ENCODE measurements at places on chromosomes 1 and 21. TPM values are rescaled to one million over a fixed set of nuclear protein-coding genes. Genes with fewer than 3 reads are reported as not detected.
A peak's percentile ranks its signal among the peaks of the same experiment; 100 is the strongest.

Gene TRABD2B
- total RNA-seq = not detected

Gene TRIM67
- not detected for total RNA-seq

Gene DIO1
- not detected for total RNA-seq

Gene CELA3A
- total RNA-seq = not detected

Gene RNF186
- not detected for total RNA-seq

Gene WDR64
- total RNA-seq = not detected

Gene SYT2
- total RNA-seq = not detected

Gene A3GALT2
- not detected for total RNA-seq

Gene NHLH1
- total RNA-seq = 0.45 TPM

Gene KCNQ4
- 0.38 TPM for total RNA-seq

Gene LEFTY2
- total RNA-seq = not detected

Gene IGSF5
- total RNA-seq = not detected

Gene WDR4
- total RNA-seq = 53.5 TPM

Gene PLEKHA6
- total RNA-seq = 3.7 TPM

Gene CD1B
- total RNA-seq = not detected

Gene LIN28A
- total RNA-seq = not detected

GRCh38 chr1:152907686-152908601, at the start of gene IVL:
Gene IVL, plus strand, starts transcription at chr1:152908546. Its CDS starts 1,252 bp downstream, at chr1:152909798.
- no peak for DNase-seq
- H3K4me3 ChIP-seq = no peak within 1 kb of the TSS
- peaks cover 33% of the 10 kb centered on the region for H3K27me3 ChIP-seq
- no peaks in the 10 kb centered on the region for H3K36me3 ChIP-seq

DNA sequence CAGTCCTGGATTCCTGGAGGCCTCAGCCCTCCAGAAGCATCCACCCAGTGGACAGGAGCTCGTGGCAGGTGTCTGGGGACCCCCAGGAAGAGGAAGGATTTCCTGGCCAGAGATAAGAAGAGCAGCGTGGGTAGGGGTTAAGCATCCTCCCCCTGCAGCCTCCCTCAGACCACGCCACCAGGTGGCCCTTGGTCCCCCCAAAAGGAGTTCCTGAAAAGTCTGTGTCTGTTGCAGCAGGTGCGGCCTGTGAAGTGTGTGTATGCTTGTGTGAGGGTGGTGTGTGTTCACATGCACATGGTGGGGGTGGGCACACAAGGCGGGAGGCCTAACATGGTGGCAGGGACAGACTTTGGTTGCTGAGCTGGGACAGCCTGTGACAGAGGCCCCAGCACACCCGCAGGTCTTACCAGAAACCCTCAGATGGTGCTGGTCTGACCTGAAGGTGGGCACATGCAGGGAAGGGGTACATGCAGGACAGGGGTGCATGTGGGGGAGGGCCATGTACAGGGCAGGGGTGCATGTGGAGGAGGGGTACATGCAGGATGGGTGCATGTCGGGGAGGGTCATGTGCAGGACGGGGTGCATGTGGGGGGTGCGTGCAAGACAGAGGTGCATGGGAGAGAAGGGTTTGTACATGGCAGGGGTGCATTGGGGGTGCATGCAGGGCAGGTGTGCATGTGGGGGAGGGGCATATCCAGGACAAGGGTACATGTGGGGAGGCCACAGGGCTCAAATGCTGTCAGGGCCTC, 18.2 kb upstream of the RUNX3 start:
- H3K27ac ChIP-seq = peak overlapping the region; percentile 78

GRCh38 chr1:51566260-51566659, 47.2 kb upstream of the EPS15 start:
- H3K36me3 ChIP-seq = no peaks in the 10 kb centered on the region
- H3K27me3 ChIP-seq = no peaks in the 10 kb centered on the region
- H3K27ac ChIP-seq = no peak overlapping the region

- no peaks in the 10 kb centered on the region for H3K36me3 ChIP-seq
- DNase-seq = no peak
- no peaks in the 10 kb centered on the region for H3K4me1 ChIP-seq
- H3K27me3 ChIP-seq = peaks cover 5% of the 10 kb centered on the region
- no peak overlapping the region for H3K27ac ChIP-seq
- no peak overlapping the region for H3K4me3 ChIP-seq
Observed at GRCh38 chr1:33725037-33725436, 138.8 kb upstream of the HMGB4 start.

DNA sequence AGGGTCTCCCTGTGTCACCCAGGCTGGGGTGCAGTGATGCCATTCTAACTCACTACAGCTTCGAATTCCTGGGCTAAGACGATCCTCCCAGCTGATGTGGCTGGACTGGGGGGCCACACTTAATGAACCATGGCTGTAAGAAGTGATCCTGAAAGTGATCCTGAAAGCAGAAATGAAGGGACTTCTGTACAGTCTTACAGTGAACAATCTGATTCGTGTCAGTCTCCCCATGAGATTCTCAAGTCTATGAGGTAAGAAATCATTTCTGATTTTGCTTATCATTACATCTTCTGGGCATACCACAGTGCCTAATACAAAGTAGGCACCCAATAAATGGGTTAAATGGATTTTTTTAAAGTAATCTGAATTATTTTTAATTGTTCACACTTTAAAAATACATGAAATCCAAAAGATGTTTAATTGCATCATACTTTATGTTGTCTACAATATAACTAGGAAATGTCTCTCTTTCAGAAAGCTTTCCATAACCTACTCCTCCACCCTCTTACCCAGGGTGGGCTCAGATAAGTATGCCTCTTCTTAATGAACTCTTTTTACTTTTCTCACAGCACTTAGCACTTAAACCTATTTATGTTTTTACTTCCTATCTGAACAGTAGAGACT, 21.5 kb downstream of the TUT4 start:
- H3K36me3 ChIP-seq = peaks cover 23% of the 10 kb centered on the region
- H3K4me1 ChIP-seq = peaks cover 49% of the 10 kb centered on the region
- DNase-seq = no peak
- no peak overlapping the region for H3K27ac ChIP-seq
- H3K27me3 ChIP-seq = no peaks in the 10 kb centered on the region

DNA sequence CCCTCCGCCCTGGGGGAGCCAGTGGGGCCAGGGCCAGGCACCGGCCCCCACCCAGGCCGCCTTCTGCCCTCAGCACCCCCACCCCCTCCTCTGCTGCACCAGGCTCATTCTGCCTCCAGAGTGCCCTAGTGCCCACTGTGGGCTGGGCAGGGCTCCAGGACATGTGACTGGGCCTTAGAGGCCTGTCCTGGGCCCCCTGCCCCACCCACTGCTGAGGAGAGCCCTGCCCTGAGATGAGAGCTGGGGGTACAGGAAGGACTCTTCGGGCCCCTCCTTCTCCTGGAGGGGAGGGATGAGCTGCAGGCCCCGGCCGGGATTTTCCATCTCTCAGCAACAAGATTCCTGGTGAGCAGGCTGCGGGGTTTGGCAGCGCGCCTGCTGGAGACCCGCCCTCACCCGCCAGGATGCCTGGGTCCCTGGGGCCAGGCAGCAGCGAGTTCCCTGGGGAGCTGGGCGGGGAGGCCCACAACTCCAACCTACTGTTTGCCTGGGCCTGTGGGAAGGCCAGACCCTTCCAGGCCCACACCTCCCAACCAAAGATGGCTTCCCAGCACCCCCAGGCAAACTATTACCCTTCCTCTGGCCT, 14.0 kb downstream of the AHDC1 start:
- no peak overlapping the region for H3K4me3 ChIP-seq
- H3K4me1 ChIP-seq = no peaks in the 10 kb centered on the region
- H3K27ac ChIP-seq = no peak overlapping the region
- DNase-seq = no peak
- H3K36me3 ChIP-seq = no peaks in the 10 kb centered on the region
- H3K27me3 ChIP-seq = no peaks in the 10 kb centered on the region

- no peak overlapping the region for H3K4me3 ChIP-seq
- H3K4me1 ChIP-seq = peaks cover 50% of the 10 kb centered on the region
- H3K36me3 ChIP-seq = peaks cover 30% of the 10 kb centered on the region
- H3K27me3 ChIP-seq = no peaks in the 10 kb centered on the region
- DNase-seq = no peak
- peak overlapping the region; percentile 98 for H3K27ac ChIP-seq
Observed at GRCh38 chr1:15946571-15947381, 29.1 kb downstream of the ZBTB17 start.

GRCh38 chr21:34796518-34797200, 127.9 kb downstream of the CLIC6 start:
- H3K4me1 ChIP-seq = peaks cover 1% of the 10 kb centered on the region
- H3K27ac ChIP-seq = no peak overlapping the region
- H3K36me3 ChIP-seq = peaks cover 27% of the 10 kb centered on the region
- no peak for DNase-seq
- H3K27me3 ChIP-seq = no peaks in the 10 kb centered on the region

- H3K27ac ChIP-seq = peak overlapping the region; percentile 63
- DNase-seq = peak; percentile 90
- H3K4me3 ChIP-seq = no peak overlapping the region
- peaks cover 66% of the 10 kb centered on the region for H3K36me3 ChIP-seq
Observed at GRCh38 chr1:21270086-21270689, 20.1 kb downstream of the ECE1 start.

GRCh38 chr1:180969434-180969833, 53.2 kb downstream of the STX6 start:
- H3K4me3 ChIP-seq = no peak overlapping the region
- DNase-seq = no peak
- peaks cover 12% of the 10 kb centered on the region for H3K4me1 ChIP-seq
- H3K27me3 ChIP-seq = no peaks in the 10 kb centered on the region

GRCh38 chr1:50705041-50705440, 255.0 kb downstream of the FAF1 start:
- H3K4me3 ChIP-seq = no peak overlapping the region
- H3K27ac ChIP-seq = no peak overlapping the region
- H3K4me1 ChIP-seq = peaks cover 9% of the 10 kb centered on the region
- no peaks in the 10 kb centered on the region for H3K36me3 ChIP-seq
- H3K27me3 ChIP-seq = no peaks in the 10 kb centered on the region

DNA sequence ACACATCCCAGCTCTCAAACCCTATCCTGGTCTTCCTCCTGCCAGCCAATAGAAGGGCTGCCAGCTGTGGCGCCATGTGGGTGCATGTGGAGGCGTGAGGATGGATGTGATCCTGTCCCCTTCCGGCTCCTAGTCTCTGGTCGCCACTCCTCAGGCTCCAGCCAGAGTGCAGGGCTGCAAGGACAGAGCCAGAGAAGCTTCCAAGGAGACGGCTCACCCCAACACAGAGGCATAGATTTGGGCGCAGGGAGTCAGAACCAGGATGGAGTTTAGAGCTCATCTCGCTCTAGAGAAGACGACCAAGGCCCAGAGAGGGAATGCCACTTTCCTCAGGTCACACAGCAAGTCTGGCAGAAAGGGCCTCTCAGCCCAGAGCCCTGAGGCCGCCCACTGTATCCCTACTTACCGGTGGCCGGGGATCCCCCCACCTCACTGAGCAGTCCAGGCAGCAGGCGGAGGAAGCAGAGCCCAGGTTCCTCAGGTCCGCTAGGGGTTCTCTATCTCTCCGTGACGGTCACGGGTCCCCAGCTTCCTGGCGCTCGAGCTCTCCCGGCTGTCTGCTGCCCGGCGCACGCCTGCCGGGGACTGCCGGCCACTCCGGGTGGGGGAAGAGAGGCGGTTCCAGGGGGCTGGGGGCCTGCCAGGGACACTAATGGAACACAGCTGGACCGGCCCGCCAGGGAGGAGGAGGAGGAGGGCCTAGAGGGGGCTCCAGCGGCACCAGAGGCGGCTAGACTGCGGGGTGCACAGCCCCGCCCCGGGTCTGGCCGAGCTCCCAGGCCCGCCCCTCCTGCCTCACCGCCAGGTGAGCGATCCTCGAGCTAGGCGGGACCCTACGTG, at the start of gene COL16A1:
TSS of gene COL16A1 (minus strand) at position 587 of the 840 bp plus-strand sequence. CDS start 1,824 bp downstream, outside the sequence.
- no peak within 1 kb of the TSS for H3K4me3 ChIP-seq
- H3K27me3 ChIP-seq = peaks cover 27% of the 10 kb centered on the region
- peaks cover 46% of the 10 kb centered on the region for H3K4me1 ChIP-seq
- H3K27ac ChIP-seq = no peak within 1 kb of the TSS

DNA sequence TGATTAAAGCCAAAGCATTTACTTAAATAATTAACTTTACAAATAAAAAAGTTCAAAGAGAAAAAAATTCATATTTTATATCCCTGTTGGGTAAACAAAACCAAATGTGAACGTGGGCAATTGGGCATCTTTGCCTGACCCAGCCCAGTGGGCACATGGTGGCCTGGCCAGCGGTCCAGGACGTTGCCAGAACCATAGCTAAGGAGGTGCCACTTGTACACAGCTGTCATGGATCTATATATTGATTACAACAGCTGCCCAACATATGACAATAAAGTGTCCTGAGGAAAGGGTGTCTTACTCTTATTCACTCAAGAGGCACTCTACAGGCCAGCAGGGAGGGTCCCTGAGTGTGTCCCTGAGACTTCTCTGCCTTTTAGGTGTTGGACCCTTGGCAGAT, 78.5 kb downstream of the BCAR3 start:
- peaks cover 7% of the 10 kb centered on the region for H3K4me1 ChIP-seq
- H3K4me3 ChIP-seq = no peak overlapping the region
- no peak overlapping the region for H3K27ac ChIP-seq
- H3K27me3 ChIP-seq = peaks cover 5% of the 10 kb centered on the region
- no peak for DNase-seq
- no peaks in the 10 kb centered on the region for H3K36me3 ChIP-seq

- peak overlapping the region; percentile 84 for H3K27ac ChIP-seq
- H3K27me3 ChIP-seq = no peaks in the 10 kb centered on the region
- no peaks in the 10 kb centered on the region for H3K36me3 ChIP-seq
- peak overlapping the region; percentile 83 for H3K4me3 ChIP-seq
- peaks cover 50% of the 10 kb centered on the region for H3K4me1 ChIP-seq
- DNase-seq = peak; percentile 76
Observed at GRCh38 chr1:65066766-65067490, 81.1 kb upstream of the AK4 start.

- DNase-seq = no peak
- no peaks in the 10 kb centered on the region for H3K36me3 ChIP-seq
- no peaks in the 10 kb centered on the region for H3K27me3 ChIP-seq
- H3K27ac ChIP-seq = no peak overlapping the region
Observed at GRCh38 chr21:28215214-28215954, 777.3 kb downstream of the LTN1 start.

- DNase-seq = no peak
- H3K4me3 ChIP-seq = no peak overlapping the region
- peaks cover 37% of the 10 kb centered on the region for H3K4me1 ChIP-seq
- peaks cover 38% of the 10 kb centered on the region for H3K36me3 ChIP-seq
- H3K27ac ChIP-seq = no peak overlapping the region
Observed at GRCh38 chr1:12338823-12339222, 109.0 kb downstream of the VPS13D start.

GRCh38 chr1:66833112-66833511, 32.0 kb upstream of the INSL5 start:
- DNase-seq = no peak
- no peaks in the 10 kb centered on the region for H3K36me3 ChIP-seq
- H3K4me1 ChIP-seq = peaks cover under 1% of the 10 kb centered on the region
- H3K4me3 ChIP-seq = no peak overlapping the region
- no peaks in the 10 kb centered on the region for H3K27me3 ChIP-seq

DNA sequence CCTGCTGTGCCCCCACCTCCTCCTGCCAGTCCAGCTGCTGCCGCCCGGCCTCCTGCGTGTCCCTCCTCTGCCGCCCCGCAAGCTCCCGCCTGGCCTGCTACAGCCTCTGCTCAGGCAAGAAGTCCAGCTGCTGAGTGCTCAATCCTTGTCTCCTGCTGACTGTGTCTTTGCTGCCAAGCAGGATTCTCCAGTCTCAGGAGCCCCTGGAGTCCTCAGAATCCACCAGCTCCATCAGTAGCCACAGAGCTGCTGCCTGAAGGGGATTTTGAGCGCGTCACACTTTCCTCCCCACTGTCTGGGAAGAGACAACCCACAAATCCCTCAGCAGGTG, 973 bp downstream of the KRTAP10-11 start:
- H3K4me3 ChIP-seq = no peak overlapping the region
- peaks cover 6% of the 10 kb centered on the region for H3K4me1 ChIP-seq
- no peaks in the 10 kb centered on the region for H3K36me3 ChIP-seq
- DNase-seq = no peak
- no peaks in the 10 kb centered on the region for H3K27me3 ChIP-seq
- H3K27ac ChIP-seq = no peak overlapping the region

Measured in activated CD8-positive, alpha-beta T cell treated with anti-CD3 and anti-CD28 coated beads for 36 hours (primary cell).